Smooth muscle cell of trachea (primary cell): ENCODE measurements at places on chromosomes 12 and 14. TPM values are rescaled to one million over a fixed set of nuclear protein-coding genes. Genes with fewer than 3 reads are reported as not detected.

The GABARAPL1 gene
- 51.6 and 116 TPM in 2 replicates for total RNA-seq

The REC8 gene
- total RNA-seq, result 1.8 and 2.3 TPM in 2 replicates

The CELA1 gene
- total RNA-seq, result not detected in 2 replicates

The SOX5 gene
- total RNA-seq, result 7.9 and 13.4 TPM in 2 replicates

The OR4E2 gene
- total RNA-seq, result not detected in 2 replicates

The PDE3A gene
- total RNA-seq, result 0.50 and 2.6 TPM in 2 replicates

The FAM90A1 gene
- 0.33 TPM in 1 of 2 replicates, not detected in the other for total RNA-seq

The MYL6B gene
- total RNA-seq, result 68.3 and 89.3 TPM in 2 replicates

The ADCY4 gene
- total RNA-seq, result 9.6 and 11.7 TPM in 2 replicates

The RAB15 gene
- 1.7 and 4.1 TPM in 2 replicates for total RNA-seq
